Activated CD4-positive, alpha-beta T cell treated with anti-CD3 and anti-CD28 coated beads, Interleukin-2, Interleukin-6, amounts not matched to agents 100 ng/mL and 50 ng/mL, durations not matched to agents 16 hours and 8 hours (primary cell): ENCODE measurements at places on chromosomes 11 and 22.

DNA sequence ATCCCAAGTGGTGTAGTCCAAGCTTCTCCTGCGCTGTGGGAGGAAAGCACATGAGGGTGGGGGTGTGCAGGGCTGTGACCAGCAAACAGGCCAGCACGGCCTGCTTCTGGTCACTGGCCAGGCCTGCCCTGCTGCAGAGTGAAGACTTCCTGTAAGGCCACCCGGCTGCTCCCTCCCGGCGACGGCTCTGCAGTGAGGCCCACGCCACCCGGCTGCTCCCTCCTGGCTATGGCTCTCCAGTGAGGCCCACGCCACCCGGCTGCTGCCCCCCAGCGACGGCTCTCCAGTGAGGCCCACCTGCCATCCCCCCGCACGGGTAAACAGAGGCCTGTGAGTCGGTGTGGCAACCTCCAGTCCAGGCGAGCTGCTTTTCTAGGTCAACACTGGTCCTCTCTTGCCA is 31.4 kb upstream of the BRSK2 start:
- no peak for DNase-seq

DNA sequence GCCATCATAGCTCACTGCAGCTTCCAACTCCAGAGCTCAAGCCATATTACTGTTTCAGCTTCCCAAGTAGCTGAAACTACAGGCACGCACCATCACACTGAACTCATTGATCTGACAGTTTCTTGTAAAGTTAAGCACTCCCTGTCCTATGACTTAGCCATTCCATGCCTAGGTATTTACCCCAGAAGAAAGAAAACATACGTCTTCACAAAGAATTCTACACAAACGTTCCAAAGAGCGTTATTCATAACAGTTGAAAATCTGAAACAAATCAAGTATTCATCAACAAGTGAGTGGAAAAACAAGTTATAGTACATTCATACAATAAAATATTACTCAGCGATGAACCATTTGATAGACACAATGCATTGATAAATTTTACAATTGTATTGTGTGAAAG is 7.8 kb upstream of the NLRP10 start:
- DNase-seq: no peak

GRCh38 chr11:62116451-62116850 is 7.4 kb upstream of the INCENP start:
- DNase-seq: no peak

DNA sequence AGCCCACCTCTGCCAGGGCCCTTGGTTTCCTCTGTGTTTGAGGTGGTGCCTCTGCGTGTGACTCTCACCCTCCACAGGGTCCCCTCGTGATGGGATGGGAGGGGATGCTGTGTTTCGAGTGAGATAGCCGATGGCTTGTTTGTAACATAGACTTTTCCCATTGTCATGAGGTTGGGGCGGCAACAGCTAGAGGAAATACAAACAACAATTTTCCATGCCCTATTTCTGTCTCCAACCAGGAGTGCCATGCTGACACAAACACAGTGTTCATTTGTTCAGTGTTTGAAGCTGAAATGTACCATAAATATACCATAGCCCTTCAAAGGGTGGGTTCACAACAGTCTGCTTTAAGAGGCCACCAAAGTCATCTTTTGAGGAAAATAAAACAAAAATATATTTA is 19.5 kb upstream of the NAV2 start:
- DNase-seq: no peak

- DNase-seq: no peak
Observed at GRCh38 chr11:29321293-29322132, 695.3 kb downstream of the KCNA4 start.

GRCh38 chr11:28922386-28922981 is 814.3 kb downstream of the METTL15 start:
- DNase-seq: no peak
